Suppressor macrophage (primary cell): ENCODE measurements at places on chromosomes 13 and 19.

- DNase-seq = no peak
These were observed 8.1 kb downstream of the PEG3 start for GRCh38 chr19:56832352-56832928.

DNA sequence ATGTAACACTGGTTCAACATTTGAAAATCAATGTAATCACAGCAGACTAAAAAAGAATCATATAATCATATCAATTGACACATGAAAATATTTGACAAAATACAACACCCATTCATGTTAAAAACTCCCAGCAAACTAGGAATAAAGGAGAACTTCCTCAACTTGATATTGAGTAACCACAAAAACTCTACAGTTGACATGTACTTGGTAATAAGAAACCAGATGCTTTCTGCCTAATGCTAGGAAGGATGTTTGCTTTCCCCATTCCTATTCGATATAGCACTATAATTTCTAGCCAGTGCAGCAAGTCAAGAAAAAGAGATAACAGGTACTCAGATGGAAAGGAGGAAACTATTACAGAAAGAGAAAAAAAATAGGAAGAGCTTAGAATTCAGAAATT is 26.9 kb downstream of the UFM1 start:
- no peak for DNase-seq

GRCh38 chr13:20460761-20461160 is 64.9 kb downstream of the CRYL1 start:
- no peak for DNase-seq

DNA sequence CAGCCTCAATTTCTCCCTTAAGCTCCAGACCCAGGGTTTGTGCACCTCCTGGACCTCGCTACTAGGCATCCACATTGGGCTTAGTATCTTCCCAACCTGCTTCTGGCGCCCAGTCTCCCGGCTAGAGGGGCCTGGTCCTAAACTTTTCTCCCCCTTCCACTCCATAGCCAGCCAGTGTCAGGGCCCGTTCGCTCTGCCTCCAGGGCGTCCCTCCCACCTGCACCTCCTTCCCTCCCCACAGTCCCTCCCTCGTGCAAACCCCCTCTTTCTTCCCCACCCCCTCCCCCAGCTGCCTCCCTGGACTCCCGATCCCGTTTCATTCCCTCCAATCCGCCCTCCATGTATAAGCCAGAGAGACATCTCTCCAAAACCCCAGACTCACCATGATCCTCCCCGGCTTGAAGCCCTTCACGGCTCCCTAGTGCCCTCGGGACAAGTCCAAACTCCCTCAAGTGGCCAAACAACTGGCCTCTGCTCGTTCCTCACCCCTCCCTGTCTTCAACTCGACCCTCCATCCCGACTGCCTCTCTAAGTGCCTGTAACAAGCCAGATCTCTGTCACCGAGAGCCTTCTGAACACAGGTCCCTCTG is 997 bp upstream of the SAMD4B start:
- no peak for DNase-seq

- no peak for DNase-seq
These were observed 95.0 kb downstream of the CDK8 start for GRCh38 chr13:26348966-26349365.

- DNase-seq = no peak
These were observed 812 bp downstream of the DPY19L3 start for GRCh38 chr19:32406161-32407003.

- DNase-seq = no peak
These were observed 148.5 kb upstream of the TSHZ3 start for GRCh38 chr19:31497709-31498108.

- no peak for DNase-seq
These were observed 14.2 kb downstream of the CACNA1A start for GRCh38 chr19:13492128-13492527.
